Cerebellum (tissue), 4 donors: ENCODE measurements at places on chromosomes 7 and 10.

DNA sequence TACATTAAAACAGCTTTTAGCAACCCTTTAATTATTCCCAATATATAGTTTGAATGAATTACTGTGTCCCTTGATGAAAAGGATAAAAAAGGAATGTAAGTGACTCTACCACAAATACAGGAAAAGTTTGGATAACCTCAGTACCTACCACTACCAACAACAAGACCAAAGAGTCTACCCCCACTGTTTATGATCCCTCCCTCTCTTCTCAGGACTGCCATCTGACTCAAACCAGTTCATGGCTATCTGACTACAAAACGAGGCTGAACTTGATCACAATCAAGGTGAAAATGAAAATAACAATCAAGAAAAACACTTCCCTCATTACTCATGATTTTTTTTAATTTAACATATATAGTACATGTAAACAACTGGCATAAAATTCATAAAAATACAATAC lies 108.7 kb downstream of the DPY19L1 start:
- DNase-seq: no peak

- DNase-seq: no peak
Measured at GRCh38 chr10:19683356-19683755, 132.9 kb upstream of the PLXDC2 start.

DNA sequence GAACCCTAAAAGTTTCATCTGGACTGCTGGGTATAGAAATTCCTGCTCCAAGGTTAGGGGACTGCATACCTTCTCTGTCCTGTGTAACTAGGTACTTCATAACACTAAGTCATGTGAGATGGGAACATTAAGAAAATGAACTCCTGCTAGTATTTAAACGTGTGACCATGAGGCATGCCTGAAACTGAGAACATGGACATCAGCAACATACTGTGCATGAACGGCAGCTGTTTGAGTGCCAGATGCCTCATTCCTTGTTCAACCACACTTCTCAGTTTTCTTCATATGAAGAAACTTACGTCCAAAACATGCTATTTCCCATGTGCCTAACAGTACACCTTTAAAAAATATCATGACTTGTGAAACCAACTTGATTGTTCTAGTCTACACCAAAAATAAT lies 88.5 kb downstream of the CREM start:
- DNase-seq: no peak

DNA sequence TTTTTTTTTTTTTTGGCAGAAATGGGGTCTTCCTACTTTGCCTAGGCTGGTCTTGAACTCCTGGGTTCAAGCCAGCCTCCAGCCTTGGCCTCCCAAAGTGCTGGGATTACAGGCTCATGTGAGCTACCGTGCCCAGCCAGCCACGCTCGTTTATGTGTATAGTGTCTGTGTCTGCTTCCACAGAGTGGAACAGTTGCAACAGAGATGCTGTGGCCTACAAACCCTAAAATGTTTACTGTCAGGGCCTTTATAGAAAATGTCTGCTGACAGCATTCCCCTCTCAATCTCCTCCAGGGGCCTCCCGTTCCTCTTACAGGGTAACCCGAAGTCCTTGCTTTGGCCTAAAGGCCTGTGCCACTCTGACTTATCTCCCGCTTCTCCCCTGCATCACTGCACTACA lies 87.6 kb upstream of the LEP start:
- no peak for DNase-seq

- DNase-seq: peak; percentile 88
Measured at GRCh38 chr7:155380221-155380861, 77.6 kb upstream of the EN2 start.

DNA sequence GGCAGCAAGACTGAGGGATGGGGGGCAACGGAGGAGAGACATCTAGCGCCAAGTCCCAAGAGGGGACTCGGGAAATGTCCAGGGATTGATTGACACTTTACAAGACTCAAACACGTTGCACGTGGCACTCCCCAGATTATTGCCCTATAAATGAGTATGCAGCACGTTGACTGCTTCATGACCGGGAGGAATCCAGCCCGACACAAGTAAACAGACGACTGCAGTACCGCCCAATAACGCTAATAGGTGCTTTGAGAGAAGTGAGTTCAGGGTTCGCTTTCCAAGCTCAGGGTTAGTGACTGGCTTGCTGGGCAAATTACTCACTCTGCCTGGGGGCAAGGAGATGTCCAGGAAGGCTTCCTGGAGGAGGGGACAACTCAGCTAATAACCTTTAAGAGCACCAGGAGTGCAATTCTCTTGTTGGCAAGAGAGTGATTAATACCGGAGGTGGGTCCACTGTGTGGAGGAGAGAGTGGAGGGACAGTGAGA lies 73.3 kb upstream of the MYL10 start:
- no peak for DNase-seq

DNA sequence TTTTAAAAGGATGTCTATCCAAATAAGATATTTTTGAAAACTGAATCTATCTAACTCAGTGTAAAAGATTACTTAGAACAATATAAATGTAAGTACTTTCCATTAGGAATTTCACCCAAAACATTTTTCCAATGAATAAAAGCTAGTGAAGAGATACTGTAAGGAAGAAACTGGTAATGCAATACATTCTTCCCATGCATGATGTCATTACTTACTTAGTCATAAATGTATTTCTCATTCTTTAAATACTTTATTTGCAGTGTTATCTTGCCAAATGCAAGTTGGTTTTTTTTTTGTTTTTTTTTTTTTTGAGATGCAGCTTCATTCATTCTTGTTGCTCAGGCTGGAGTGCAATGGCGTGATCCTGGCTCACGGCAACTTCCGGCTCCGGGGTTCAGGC lies 265.6 kb downstream of the PHF14 start:
- DNase-seq: no peak

DNA sequence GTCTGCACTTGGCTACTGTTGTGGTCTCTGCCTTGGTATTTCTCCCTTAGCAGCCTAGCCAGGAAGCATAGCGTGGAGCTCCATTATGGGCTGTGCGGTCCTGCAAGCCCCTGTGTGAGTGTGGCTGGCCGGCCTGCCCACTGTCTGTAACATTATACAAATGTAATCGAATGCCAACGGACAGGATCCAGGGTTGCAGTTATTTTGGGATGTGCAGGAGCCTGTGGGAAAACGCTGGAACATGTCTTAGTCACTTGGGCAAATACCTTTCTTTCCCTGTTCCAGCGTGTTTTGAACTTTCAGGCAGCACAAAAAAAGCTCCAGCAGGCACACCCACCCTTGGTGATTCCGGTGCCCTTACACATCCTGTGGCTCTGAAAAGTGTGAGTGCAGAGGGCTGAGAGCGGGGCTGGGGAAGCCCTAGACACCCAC lies 29.5 kb downstream of the BAG3 start:
- DNase-seq: no peak

DNA sequence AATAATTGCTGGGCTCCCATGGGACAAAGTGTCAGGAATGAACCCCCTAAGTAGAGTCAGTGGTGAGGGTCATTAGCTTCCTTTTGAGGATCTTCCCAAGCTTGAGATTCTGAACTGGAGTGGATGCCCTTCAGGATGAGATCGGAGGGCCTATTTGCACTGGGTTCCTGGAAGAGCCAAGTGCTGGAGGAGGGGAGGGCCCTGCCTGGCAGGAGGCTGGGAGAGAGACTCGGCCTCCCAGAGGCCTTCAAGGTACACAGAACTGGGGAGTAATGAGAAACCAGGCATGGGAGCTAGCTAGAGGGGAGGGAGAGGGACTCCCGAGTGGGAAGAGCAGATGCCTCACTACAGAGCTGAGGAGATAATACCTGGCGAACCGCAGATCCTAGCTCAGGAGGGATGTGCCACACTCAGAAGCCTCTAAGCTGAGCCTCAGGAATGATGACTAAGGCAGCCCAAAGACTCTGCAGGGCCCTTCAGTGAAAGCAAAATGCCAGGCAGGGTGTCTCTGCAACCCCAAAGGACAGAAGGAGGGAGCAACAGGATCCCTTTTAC lies 9.4 kb downstream of the PDAP1 start:
- no peak for DNase-seq

- DNase-seq: no peak
Measured at GRCh38 chr10:4201866-4202825, 417.1 kb upstream of the KLF6 start.

- no peak for DNase-seq
Measured at GRCh38 chr7:20438694-20439376, 108.1 kb downstream of the ITGB8 start.

DNA sequence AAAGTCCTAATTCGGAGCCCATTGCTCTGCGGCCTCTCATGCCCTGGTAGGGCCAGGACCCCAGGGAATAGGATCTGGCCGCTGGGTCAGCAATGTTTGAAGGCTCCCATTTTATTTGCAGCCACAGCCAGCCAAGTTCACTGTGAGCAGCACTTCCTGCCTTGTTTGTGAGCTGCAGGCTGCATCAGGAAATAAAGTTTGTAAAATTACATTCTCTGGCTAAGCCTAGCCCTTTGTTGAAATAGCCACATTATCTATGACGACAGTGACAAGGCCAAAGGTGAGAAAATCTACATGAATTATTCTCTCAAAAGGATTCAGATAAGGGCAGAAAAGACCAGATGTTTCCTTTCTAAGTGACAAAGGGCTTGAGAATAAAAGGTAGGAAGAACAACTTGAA lies 23.7 kb upstream of the ITGB1 start:
- DNase-seq: no peak

DNA sequence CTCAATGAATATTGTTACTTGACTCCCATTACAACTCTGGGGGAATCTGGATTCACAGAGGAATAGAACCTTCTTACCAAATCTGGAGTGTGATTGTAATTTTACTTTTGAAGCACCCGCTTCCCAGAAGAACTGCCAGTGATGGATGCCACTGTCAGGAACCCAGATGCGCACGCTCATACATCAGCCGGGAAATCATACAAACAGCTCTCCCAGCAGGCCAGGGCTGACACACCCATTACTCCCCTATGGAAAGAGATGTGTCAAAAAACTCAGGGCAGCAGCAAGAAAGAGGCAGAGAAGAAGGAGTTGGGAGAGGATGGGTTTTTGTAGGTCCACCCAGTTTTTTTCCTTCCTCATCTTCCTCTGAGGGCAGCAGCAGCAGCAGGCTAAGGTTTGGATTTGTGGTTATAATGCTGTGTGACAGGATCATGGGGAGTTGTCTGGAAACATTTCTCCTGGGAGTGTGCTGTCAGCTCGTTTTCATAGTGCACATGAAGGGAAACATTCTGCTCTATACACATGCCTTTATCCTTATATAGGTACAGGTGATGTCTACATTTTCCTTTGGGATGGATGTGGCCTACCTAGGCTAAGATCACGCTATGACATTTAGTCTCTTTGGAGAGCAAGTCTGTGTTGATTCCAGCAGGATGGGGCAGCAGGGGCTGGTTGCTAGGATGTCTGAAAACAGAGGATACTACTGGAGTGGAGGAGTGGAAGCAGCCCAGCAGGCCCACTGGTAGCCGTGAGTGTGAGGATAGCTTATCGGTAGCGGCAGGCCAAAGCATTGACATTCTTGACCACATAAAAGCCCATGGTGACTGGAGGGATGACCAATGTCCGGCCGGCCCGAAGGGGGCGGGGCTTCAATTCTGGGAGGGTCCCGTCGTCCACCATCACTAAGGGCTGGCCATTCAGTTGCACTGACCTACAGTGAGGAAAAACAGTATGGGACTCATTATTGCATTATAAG lies 12.4 kb upstream of the HPS1 start:
- no peak for DNase-seq

GRCh38 chr10:122213766-122214165 lies 57.3 kb upstream of the BTBD16 start:
- DNase-seq: peak; percentile 21

DNA sequence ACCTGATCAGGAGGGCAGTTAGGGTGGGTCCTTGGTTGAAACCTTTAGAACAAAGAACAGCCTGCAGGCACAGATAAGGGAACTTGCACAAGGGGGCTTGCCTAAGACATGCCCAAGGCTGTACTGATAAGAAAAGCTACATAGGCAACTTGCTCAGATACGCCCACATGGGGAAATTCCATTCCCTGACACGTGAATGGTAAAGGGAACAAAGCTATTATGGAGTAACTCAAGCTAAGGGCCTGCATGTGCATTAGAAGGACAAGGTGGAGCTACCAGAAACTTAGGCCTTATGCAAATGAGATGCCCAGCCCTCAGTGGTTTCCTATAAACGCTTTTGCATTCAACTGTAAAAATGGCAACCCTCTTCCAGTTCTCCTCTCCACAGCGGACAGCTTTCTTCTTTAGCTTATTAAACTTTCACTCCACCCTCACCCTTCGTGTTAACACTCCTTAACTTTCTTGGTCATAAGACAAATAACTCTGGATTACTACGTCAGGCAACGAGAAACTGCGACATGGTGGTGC lies 1192.1 kb upstream of the CELF2 start:
- no peak for DNase-seq

DNA sequence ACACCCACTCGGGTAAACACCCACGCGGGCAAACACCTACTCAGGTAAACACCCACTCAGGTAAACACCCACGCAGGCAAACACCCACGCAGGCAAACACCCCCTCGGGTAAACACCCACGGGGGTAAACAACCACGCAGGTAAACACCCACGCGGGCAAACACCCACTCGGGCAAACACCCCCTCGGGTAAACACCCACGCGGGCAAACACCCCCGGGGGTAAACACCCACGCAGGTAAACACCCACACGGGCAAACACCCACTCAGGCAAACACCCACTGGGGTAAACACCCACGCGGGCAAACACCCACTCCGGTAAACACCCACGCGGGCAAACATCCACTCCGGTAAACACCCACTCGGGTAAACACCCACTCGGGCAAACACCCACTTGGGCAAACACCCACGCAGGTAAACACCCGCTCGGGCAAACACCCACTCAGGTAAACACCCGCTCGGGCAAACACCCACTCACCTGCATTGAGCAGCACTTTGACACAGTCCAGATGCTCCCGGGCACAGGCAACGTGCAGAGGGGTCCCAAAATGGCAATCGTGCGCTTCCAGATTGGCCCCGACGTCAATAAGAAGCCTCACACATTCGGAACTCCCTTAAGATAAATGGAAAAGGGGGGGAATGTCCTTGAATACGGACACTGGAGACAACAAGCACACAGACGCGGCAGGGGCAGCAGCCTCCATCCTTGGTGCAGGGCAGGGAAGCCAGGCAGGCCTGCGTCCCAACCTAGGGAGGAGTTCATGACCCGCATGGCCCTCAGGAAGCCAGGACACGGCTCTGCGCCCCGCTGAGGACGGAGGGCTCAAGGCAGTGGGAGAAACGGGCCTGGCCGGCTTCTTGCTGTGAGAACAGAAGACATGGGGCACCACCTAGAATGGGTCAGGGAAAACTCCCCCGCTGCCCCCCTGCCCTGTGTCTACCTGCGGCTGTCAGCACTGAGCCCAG lies 17.6 kb downstream of the ASB13 start:
- no peak for DNase-seq

GRCh38 chr10:117462424-117462792 lies 80.1 kb upstream of the EMX2 start:
- DNase-seq: no peak

- peak; percentile 17 for DNase-seq
Measured at GRCh38 chr10:27241010-27241651, 534 bp upstream of the ACBD5 start.

DNA sequence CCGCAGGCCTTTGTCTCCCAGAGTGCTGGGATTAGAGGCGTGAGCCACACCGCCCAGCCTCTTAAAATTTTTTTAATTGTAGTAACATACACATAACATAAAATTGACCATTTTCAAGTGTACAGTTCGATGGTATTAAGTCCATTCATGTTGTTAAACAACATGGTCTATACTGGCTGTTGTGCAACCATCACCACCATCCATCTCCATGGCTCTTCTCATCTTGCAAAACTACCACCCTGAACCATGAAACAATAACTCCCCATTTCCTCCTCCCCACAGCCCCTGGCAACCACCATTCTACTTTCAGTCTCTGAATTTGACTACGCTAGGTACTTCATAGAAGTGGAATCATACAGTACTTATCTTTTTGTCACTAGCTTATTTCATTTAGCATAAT lies 7.9 kb upstream of the ZFYVE27 start:
- no peak for DNase-seq
